NCI-H446 (cell line): ENCODE measurements at places on chromosomes 2 and 18.
A peak's percentile ranks its signal among the peaks of the same experiment; 100 is the strongest.

DNA sequence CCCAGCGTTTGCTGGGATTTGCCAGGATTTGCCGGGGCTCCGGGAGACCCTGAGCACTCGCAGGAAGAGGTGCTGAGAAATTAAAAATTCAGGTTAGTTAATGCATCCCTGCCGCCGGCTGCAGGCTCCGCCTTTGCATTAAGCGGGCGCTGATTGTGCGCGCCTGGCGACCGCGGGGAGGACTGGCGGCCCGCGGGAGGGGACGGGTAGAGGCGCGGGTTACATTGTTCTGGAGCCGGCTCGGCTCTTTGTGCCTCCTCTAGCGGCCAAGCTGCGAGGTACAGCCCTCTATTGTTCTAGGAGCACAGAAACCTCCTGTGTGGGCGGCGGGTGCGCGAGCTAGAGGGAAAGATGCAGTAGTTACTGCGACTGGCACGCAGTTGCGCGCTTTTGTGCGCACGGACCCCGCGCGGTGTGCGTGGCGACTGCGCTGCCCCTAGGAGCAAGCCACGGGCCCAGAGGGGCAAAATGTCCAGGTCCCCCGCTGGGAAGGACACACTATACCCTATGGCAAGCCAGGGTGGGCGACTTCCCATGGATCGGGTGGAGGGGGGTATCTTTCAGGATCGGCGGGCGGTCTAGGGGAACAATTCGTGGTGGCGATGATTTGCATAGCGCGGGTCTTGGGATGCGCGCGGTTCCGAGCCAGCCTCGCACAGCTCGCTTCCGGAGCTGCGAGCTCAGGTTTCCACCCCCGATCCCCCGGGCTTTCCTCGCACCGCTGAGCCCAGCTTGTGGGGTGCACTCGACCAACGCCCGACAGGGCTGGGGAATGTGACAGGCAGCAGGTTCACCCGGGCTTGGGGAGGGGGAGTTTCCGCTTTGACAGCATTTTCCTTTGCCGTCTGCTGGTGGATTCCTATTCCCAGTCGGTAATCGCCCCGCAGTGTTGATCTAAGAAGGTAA, 2.8 kb downstream of the ONECUT2 start:
- peak; percentile 68 for DNase-seq

DNA sequence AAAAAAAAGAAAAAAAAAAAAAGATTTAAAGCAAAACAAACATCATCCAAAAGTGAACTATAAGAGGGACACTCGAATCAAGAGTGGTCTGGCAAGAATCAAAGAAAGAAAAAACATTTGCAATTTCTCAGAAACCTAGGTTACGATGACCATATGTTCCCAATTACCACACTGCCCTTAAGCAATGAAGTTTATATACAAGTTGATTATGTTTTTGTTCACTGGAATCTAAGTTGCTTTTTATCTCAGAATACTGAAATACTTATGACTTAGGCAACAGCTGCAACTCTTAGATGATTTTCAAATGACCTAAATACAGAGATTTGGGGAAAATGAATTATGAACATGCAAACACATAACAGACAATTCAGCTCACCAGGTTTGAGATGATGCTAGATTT, 597.1 kb upstream of the CHAC2 start:
- DNase-seq = no peak

DNA sequence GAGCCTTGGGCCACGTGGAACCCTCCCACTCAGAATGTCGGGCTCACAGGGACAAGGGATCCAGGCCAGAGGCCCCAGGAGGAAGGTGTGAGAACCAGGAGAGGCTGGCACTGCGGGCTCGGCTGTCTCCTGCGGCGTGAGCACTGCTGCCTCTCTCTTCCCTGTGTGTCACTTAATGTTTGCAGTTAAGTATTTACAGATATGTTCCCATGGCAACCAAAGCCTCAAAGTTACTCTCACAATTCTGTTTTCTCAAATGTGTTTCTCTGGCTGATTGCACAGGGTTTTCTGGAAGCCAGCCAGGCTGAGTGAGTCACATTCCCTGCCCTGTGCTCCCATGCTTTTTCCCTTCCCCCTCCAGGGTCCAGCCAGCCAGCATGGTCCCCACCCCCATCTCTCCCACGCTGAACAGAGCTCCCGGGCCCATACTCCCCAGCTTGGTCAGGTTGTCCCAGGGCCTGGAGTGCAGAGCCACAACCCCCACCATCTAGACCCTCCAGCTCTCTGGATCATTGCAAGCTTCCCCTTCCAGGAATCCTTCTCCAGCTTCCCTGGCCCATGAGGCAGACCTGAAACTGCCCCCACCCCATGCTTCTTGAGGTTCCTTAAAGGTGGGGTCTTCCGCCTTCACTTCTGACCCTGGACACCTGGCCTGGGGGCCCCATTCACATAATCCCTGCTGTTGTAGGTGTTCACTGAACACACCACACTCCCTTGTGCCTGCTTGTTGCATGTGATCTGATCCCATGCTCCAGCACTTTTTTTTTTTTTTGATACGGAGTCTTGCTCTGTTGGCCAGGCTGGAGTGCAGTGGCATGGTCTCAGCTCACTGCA, 265.9 kb downstream of the CELF4 start:
- DNase-seq = peak; percentile 96

DNA sequence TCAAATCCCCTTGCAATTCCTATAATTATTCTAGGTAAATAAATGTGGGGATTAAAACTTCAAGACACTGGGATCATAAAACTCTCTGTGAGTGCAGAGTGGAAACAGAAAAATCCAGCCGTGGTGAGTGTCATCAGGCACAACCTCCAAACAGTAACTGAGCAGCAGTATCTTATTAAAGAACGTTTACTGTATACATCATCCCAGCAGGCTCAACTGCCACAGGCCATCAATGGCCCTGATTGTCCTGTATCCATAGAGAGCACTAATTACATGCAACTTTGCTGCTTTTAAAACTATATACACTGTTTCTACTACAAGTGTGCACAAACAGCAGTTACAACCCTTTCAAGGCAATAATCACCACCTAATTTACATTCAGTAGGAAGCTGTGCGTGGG, 23.9 kb downstream of the GAREM1 start:
- no peak for DNase-seq
